ENCODE measurements at places on chromosomes 4 and X.

DNA sequence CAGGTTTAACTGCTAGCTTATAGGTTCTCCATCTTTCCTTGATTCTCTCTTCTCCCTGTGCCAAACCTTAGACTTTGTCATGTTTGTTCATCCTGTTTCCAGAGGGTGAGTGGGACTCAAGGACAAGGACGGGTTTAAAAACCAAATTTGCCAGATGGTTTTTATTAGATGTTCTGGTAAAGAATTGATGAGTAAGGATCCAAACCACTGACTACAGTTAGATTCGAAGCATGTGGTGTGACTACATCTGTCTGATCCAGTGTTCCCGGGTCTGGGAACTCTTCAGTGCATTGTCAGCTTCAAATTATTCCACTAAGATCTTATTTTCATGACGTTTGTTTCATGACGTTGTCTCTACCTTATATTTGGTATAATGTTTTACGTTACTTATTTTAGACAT, 37.5 kb downstream of the MTMR1 start:
- DNase-seq: no peak

DNA sequence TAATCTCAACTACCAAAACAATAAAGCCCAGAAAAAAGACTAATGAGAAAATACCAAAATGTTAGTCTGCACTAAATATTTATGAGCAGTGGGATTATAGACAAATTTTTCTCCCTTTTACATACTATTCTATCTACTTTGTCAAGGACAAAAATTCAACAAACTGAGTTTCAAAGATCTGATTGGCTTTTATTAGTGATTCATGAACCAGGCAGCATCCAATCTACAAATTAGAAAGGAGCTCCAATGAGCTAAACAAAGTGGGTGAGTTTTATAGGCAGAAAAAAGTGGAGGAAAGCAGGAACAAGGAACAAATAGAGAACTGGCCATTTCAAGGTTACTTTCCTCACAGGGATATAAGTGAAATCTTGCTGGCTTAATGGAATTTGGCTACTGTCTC, 24.4 kb upstream of the SH3KBP1 start:
- DNase-seq: no peak

GRCh38 chr4:102008711-102009110, 218.2 kb downstream of the BANK1 start:
- no peak for DNase-seq

DNA sequence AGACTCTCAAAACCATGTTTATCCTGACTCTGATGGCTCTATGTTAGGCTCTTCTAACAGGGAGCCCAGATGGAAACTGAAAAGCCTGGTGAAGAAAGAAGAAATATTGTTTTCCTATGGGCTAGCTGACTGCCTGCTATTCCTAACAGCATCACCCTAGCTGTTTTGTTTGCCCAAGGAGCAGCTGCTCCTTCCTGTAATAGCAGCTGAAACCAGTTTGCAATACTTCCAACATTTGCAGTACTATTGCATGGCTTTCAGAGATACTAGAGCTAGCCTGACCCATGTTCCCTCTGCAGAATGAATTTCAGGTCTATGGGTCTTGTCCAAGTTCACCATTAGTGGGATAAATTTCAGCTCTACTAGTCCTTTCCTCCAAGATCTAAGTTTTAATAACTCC, 495.2 kb downstream of the INPP4B start:
- no peak for DNase-seq

DNA sequence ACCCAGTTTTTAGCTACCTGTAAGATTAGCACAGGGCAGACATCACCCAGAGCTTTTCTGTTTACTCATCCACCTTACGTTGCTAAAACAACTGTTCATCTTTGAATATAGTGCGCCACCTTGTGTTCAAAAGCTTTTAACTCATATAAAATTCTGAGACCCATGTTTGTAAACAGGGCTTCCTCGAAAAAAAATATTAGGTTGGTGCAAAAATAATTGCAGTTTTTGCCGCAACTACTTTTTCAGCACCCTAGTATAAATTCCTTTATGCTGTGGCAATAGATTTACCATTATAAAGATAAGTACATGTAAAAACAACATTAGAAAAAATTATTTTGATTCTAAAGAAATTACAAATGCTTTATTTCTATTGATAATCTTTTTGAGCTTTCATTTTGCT, 147.9 kb downstream of the LRBA start:
- peak; percentile 49 for DNase-seq

- no peak for DNase-seq
Observed at GRCh38 chr4:8676676-8677075, 84.1 kb downstream of the CPZ start.

GRCh38 chr4:62706423-62706822, 1506.3 kb downstream of the ADGRL3 start:
- no peak for DNase-seq

DNA sequence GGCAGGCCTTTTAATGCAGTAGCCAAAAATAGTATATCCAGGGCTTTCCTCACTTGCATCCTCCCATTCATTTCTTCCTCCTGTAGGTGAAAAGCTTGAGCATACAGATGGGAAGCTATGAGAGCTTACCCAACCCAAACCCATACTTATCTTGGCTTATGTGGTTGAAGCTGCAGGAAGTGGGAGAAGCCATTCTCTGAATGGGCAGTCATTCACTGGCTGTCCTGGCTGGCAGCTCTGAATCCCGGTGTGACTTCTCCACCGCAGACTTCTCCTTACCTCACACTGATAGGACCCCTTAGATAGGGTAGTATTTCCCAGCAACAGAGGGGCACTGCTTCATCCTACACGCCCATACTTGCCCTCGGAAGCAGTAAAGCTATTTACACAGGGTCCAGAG, 125.4 kb downstream of the AMMECR1 start:
- DNase-seq: no peak

DNA sequence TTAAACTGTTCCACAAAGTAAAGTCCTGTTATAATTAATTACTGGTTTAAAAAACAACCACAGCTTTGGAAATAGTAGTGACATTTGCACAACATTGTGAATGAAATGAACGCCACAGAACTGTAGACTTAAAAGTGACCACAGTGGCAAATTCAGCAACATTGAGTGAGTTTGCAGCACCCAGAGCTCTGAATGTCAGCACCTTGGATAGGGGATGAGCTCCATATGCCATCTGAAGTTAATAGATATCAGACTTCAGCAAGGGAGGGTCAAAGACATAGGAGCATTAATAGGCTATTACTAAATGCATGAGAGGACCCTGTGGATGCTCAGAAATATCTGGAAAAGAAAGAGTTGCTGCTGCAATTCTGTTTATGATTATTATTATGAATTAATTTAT, 55.3 kb upstream of the KCNIP4 start:
- DNase-seq: peak; percentile 2

DNA sequence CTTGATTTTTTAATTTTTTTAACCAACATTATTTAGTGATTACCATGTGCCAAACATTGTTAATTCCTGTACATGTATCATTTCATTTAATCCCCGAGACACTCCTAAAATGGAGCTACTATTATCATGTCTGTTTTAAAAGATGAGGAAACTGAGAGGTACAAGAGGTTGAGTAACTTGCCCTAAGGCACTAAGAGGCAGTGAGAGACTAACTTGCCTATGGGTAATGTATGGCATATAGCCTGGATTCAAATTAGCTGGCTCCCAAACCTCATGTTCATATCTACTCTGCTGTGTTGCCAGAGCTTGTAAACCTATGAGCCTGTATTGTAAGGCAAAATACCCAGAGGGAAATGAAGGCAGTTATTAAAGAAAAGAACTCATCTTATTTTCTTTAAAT, 443.6 kb downstream of the IL15 start:
- DNase-seq: no peak

DNA sequence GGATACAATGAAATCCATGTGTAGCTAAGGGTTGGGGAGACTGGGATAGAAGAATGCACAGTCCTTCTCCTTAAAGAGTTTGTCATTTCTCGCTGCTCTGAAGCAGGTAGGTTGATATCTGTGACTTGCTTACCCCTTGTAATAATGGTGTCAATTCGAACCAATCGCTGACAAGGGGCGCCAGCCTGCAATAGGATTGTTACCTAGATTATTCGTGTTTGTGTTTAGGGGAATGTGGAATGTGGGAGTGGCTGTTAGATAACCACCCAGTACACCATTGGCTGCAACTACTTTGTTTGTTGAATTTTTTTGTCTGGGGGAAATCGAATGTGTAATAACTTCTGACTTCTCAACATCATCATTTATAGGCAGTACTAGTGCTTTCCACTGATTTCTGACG, 141.6 kb downstream of the LARP7 start:
- DNase-seq: no peak

DNA sequence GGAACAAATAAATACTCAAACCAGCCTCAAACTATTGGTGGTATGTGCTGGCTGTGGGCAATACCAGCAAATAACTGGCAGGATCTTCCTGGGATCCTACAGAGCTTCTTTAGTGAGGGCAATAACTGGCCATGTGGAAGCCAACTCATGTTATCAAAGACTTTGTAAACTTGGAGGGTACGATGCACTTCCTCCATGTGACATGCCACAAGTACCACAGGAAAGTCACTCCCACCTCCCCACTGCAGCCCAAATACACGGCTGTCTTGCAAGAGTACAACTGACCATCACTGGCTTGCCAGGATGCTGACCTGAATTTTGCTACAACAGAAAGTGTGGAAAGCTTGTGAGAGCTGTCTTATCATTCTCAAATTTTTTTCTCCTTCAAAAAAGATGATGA, 93.3 kb upstream of the MAML3 start:
- DNase-seq: no peak

DNA sequence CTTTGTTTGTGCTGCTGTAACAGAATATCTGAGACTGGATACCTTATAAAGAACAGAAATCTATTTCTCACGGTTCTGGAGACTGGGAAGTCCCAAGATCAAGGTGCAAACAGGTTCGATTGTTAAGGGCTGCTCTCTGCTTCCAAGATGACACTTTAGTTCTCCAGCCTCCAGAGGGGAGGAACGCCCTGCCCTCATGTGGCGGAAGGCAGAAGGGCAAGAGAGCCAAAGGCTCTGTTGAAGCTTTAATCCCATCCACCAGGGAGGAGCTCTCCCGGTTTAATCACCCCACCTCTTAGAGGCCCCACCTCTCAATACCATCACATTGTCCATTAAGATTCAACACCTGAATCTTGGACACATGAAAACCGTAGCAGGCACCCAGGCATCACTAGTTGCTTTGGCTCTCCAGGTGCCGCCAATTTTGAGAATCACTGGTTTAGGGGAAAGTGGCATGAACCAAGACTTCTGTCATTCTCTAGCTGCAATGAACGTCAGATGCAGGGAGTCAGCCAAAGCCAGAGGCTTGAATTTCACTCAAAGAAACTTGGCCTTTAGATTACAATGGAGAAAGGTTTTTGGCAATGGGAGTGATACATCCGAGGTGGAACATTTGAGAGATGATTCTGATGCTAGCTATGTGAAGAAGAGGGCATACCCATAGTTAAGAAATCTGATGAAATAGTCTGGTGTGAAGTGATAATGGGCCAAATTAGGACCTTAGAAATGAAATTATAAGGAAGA, 15.7 kb downstream of the FHL1 start:
- peak; percentile 17 for DNase-seq

GRCh38 chr4:147765121-147765529, 33.2 kb downstream of the ARHGAP10 start:
- DNase-seq: no peak

DNA sequence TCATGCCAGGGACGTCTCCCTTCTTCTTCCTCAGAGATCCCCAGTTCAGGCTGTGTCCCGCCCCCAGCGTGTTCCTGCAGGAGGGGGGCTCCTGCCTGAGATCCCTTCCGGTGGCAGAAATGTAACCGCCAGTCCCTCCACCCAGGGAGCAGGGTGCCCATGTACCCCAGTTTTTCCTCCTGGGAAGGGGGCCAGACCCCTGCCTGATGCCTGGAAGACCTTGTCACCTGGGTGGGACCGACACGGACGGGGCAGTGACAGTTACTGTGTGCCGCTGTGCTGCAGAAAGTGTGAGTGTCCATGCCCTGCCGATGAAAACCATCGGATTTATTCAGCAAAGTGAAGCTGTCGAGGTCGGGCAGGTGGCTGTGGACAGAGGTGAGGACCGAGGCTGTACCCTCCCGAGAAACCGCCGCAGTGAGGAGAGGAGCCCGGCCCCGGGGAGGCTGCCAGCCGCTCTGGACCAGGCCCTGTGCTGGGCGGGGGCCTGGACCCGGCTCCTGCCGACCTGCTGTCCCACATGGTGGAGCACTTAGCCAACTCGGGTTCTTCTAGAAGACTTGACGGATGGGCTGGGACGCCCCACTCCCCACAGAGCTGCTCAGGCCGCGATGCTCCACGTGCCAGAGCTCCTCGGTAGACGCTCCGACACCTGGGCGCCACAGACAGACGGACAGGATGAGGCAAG, 36.7 kb upstream of the HMX1 start:
- no peak for DNase-seq

- no peak for DNase-seq
Observed at GRCh38 chrX:33178690-33179089, 32.7 kb downstream of the DMD start.

DNA sequence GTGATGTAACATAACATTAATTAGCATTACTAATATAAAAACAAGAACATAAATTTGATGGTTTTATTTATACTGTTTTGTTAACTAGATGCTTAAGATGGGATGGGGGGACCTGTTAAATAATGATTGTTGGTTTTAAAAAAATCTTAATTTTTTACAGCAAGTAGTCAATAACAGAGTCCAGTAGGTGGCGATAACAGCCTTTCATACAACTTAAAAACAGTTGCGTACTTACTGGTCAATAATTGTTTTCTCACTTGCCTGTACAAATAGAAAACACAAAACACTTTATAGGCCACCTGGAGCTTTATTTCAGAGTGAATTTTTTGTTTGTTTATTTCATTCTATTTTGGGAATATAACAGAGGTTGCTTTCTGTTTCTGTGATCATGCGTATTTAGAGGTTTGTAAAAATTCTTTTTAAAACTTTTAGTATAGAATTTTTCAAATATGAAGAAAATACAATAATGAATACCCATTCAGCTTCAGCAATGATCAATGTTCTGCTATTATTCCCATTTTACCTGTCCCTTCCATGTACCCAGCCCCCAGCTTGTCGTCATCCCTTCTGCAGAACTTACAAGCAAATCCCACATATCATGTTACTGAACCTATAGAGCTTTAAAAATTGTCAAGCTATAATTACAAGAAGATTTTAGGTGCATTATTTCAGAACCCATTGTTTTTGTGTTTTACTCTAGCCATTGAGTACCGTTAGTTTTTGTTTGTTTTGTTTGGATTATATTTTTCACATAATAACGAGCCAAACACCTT, 97.1 kb downstream of the MRPL1 start:
- DNase-seq: peak; percentile 21

DNA sequence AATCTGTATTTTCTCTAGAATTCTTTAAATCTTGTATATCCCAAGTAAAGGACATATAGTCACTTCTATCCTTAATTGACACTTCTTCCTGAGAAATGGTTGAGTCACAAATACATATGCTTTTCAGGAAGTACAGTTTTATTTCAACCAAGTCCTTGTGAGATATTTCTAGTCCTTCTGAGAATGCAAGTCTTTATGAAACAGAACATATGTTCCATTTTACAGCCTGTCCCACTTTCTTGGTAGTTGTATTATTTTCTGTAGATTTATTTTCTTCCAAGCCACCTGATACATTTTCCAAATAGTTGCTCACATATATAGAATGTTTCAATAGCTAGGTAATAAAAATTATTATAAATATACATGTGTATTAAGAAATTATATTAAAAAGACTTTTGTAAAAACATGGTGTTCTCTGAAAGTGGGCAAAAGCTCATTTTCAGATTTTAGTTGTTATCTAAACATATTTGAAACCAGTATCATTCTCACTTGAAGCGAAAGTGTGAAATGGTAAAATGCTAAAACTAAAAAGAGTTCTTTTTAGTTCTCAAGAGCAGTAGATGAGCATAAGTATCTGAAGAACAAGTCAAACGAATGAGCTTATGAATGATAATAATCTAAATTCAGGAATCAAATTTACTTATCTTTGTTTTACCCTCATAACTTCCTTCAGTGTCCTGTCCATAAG, 468.0 kb downstream of the EPHA5 start:
- no peak for DNase-seq

Measured in urothelium cell line (cell line).